Activated CD4-positive, alpha-beta T cell treated with anti-CD3 and anti-CD28 coated beads, Interleukin-2, amount 50 U/mL, for 16 hours (primary cell): ENCODE measurements at places on chromosomes 13 and 19.

GRCh38 chr13:40207001-40207478 is 459.4 kb downstream of the FOXO1 start:
- no peak for DNase-seq

GRCh38 chr19:38743394-38744297 is 628 bp downstream of the CAPN12 start:
- DNase-seq: no peak

DNA sequence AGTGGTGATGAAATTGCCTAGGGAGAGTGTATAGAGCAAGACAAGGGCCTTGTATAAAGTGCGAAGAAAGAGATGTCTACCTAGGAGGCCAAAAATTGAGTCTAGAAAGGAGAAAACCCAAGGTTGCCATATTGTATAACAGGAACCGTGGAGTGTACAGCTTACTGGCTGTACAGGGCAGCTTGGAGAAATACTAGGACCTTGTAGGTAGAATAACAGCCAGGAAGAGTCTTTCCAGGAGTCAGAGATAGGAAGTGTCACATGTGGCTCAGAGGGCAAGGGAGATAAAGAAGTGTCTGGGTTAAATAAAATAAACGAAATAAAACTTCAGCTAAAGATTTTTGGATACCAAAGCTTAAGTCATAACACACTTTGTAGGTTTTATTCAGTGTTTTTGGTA is 12.4 kb downstream of the CDK8 start:
- DNase-seq: no peak

DNA sequence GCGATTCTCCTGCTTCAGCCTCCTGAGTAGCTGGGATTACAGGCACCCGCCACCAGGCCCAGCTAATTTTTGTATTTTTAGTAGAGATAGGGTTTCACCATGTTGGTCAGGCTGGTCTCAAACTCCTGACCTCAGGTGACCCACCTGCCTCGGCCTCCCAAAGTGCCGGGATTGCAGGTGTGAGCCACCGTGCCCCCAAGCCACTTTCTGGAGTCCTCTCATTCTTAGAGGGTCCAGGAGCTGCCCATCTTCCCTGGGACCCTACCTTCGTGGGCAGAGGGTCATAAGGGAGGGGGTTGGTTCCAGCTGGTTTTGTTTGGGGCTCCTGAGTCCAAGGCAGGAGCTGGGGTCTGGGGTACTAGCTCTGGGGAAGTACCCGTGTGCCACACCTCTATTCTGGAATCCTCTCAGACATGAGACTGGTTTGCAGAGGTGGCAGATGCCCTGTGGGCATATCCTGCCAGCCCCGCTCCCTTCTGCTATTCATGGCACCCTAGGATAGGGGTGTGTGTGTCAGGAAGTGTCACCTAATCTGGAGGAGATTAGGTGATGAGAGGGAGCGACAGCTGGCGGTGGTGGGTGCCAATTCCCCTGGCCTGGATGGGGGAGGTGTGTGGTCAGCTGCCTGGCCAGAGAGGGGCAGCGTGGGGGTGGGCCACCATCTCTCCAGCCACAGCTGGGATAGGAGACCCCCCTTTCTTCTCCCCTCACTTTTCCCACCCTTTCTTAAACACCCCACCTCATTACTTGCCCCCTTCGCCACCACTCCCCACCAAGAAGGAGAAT is 2.1 kb downstream of the PRMT1 start:
- no peak for DNase-seq

- no peak for DNase-seq
Measured at GRCh38 chr19:29537181-29537580, 11.4 kb downstream of the VSTM2B start.

- no peak for DNase-seq
Measured at GRCh38 chr13:94713561-94714182, 1.3 kb upstream of the SOX21 start.

DNA sequence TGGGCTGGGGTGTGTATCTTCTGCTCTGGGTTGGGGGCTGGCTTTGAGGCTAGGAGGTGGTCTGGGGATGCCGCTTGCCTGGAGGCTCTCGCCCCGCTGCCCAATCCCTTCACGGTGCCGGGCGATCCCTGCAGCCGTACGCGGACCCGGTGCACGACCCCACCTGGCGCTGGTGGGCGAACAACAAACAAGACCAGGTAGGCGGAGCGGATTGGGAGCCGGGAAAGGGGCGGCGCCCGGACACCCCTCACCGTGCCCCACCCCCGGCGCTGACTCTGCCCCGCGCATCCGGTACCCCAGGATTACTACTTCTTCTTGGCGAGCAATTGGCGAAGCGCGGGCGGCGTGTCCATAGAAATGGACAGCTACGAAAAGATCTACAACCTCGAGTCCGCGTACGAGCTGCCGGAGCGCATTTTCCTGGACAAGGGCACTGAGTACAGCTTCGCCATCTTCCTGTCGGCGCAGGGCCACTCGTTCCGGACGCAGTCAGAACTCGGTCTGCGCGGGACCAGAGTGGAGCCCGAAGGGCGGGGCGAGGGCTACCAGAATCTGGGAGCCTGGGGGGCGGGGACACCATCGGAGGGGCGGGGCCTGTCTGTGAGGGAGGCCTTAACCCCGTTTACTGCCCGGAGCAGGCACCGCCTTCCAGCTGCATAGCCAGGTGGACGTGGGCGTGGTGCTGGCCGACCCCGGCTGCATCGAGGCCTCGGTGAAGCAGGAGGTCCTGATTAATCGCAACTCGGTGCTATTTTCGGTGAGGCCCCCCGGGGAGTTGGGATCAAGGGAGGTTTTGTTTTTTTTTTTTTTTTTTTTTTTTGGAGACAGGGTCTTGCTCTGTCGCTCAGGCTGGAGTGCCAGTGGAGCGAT is 12.1 kb upstream of the PSMD8 start:
- peak; percentile 90 for DNase-seq

GRCh38 chr13:76474356-76474755 is 411.8 kb downstream of the KCTD12 start:
- DNase-seq: no peak

GRCh38 chr19:1223018-1223855 is 14.6 kb downstream of the CBARP start:
- DNase-seq: no peak

DNA sequence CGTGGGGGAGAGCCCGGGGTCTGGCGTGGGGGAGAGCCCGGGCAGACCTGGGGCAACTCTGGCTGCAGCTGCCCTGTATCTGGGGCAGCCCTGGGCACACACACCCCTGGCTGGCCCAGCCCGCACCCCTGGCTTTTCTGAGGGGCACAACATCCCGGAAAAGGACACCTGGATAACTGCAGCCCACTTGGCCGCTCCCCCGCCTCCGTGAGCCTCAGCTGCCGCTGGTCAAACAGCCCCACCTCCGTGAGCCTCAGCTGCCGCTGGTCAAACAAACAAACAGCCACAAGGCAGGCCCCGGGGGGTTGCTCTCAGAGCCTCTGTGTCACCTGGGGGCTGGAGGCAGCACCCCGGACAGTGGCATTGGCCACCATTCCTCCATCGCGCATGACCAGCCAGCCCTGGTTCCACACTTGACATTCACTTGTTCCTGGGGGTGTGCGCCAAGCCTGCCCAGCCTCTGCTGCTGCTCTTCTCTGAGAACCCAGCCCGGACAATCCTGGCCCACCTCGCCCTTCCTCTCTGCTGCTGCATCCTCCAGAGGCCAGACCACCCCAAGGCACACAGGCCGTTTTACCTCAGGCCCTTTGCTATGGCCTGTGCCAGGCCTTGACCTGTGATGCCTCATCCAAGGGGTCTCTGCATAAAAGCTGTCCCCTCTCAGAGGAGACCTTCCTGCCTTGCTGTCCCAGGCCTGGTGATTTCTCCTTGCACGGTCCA is 19.9 kb downstream of the CEBPG start:
- DNase-seq: no peak
